NCI-H1436 treated with DMSO at 0.1 percent for 48 hours (cell line): ENCODE measurements at places on chromosomes 12 and 14.

DNA sequence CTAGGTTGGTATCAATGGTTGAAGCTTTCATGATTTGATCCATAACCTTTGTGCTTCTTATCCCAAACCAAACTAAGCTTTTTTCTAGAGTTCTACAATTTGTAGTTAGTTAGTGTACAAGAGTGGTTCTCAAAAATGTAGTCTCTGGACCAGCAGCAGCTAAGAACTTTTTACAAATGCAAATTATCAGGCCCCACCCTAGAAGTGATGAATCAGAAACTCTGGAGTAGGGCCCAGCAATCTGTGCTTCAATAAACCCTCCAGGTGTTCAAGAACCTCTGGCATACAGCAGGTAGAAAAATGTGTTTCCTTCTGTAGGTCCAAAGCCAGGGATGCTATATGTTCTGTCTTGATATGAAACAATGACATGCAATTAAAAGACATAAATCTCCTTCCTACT lies 26.1 kb upstream of the ACTR6 start:
- DNase-seq: no peak

- no peak for DNase-seq
Observed at GRCh38 chr12:40597133-40597532, 95.1 kb upstream of the CNTN1 start.

DNA sequence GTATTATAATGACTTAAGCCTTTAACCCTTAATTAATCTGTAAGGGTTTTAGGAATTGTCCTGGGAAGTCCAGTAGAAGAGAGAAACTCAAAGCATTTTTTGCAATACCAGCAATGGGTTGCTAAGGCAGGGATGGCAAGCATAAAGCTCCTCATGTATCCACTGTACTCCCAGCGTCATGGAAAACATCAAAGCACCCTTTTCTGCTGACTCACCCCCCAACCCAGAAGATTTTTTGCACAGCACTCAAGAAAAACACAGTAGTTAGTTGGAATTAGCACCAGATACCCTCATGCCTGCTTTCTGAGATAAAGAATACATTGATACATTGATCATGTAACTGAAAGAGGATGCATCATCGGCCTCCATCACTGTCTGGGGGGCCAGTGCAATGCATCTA lies 199.1 kb upstream of the CNOT2 start:
- no peak for DNase-seq

DNA sequence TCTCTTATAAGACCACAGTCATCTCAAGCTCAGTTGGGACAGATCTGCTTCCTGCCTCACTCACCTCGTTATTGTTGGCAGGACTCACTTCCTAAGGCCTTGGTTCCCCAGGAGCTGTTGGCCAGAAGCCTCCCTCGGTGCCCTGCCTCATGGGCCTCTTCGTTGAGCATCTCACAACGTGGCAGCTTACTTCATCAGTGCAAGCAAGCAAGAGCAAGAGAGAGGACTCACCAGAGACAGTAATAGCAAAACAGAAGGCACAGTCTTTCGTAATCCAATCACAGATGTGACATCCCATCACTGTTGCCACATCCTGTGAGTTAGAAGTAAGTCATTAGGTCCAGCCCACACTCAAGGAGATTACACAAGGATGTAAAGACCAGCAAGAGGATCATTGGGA lies 5.1 kb upstream of the NUMB start:
- DNase-seq: no peak
